ENCODE measurements at places on chromosomes 16 and 17.

GRCh38 chr17:76562734-76563148 is 22.9 kb downstream of the PRCD start:
- peak; percentile 81 for DNase-seq

DNA sequence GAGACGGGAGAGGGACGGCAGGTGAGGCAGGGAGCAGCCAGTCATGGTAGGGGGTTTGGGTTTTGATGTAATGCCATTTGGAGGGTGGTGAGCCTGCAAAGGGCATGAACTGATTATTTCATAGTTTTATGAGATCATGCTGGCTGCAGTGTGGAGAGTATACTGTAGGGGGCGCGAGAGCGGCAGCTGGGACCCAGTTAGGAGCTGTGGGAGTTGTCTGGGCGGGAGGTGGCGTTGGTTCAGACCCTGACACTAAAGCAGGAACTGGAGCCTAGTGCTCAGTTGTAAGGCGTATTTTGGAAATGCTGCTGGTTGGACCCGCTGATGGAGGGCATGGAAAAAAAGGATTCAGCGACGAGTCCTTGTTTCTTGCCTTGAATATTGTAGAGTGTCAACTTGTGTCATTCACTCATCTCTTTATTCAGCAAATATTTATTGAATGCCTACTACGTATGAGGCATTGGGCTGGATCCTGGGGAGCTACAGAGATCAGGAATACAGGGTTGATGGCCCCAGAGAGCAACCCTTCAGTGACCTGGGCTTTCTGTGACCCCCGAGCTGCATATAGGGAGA is 23.7 kb upstream of the KDM8 start:
- no peak for DNase-seq

GRCh38 chr16:67279296-67280089 is at the start of gene PLEKHG4:
PLEKHG4 (plus strand) TSS chr16:67279532; CDS start chr16:67280045, 513 bp downstream.
- DNase-seq, result peak; percentile 50

DNA sequence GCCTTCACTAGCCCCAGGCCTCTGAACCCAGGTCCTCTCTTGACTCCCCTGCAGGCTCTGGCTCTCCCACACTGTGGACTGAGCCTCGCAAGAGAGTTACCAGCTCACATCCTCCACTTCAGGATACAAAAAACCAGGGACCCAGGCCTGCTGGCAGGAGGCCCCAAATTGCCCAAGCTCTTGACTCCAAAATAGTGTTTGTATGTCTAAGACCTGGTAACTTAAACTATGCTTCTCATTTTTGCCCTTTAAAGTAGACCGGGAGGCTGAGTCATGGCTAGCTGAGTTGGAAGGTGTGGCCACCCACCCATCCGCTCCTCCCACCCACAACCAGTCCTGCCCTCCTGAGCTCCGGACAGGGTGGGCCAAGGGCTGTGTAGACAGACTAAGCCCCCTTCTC is 250.0 kb downstream of the SOX9 start:
- DNase-seq, result no peak

GRCh38 chr16:73183611-73184092 is 135.7 kb upstream of the ZFHX3 start:
- peak; percentile 33 for DNase-seq

DNA sequence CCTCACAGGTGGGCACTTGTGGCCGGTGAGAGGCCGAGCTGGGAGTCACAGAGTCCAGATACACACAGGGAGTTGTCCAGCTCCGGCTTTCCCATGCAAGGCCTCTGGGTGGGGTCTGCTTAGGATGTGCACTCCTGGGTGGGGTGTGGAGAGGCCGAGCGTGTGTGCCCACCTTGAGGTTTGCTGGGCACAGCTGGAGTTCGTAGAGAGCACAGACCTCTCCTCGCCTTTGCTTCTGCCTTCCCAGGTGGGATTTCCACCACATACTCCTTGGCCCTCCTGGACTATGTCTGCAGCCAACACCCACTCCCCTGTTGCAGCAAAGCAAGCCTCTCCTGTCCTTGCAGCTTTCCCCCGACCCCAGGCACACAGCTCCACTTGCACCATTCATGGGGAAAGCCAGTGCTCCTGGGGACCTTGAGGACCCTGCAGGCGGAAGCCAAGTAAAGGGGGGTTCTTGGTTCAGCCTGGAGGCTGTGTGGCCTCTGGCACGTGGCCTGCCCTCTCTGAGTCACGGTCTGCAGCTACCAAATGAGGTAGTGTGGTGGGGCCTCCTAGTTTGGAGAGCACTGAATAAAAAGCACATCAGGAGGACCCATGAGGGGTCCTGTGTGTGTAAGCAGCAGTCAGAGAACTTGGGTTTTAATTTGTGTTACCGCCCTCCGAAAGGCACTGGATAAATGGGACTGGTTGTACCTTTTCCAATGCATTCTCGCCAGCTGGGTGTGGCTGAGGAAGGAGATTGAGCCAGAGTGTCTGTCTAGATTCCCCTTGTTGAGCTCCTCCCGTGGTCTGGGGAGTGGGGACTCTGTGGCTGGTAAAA is 31.5 kb downstream of the MPRIP start:
- DNase-seq, result no peak

GRCh38 chr17:50899005-50899460 is 32.9 kb upstream of the TOB1 start:
- no peak for DNase-seq

DNA sequence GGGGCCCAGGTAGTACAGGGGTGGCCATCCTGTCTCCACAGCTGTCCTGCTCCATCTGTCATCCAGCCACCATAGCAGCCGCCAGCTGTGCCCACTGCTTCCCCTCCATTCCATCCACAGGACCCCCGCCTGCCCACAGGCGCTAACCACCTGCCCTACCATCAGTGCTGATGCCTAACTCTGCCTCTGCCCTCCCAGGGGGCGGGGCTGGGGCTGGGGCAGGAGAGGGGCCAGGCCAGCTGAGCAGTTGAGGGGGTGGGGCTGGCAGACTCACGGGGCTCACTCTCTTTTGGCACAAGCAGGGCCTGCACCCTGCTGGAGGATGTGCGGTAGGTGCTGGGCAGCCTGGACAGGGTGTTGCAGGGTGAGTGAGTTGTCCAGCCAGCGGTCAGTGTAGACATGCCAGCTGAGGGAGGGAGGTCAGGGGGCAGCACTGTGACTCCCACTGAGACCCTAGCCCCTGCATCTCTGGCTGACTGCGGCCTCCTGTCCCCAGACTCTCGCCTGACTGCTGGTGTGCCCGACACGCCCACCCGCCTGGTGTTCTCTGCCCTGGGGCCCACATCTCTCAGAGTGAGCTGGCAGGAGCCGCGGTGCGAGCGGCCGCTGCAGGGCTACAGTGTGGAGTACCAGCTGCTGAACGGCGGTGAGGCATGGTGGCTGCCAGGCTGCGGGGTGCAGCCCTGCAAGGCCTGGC is 9.6 kb downstream of the GALK1 start:
- DNase-seq, result no peak

- no peak for DNase-seq
Measured at GRCh38 chr16:30736995-30737793, 11.0 kb upstream of the PHKG2 start.

DNA sequence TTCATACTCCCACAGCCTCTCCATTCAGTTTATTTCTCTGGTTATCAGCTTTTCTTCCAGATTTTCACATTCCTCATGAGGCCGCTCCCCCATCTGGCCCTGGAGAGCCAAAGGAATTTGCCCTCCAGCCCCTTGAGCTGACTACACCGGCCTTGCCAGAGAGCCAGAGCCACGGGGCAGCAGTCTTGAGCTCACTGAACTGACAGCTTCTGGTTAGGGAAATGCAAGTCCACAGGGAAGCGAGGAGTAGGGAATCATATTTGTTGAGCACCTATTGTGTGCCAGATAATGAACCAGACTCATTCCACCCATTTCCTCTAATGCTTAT is 102.4 kb downstream of the ABCC12 start:
- DNase-seq, result no peak

DNA sequence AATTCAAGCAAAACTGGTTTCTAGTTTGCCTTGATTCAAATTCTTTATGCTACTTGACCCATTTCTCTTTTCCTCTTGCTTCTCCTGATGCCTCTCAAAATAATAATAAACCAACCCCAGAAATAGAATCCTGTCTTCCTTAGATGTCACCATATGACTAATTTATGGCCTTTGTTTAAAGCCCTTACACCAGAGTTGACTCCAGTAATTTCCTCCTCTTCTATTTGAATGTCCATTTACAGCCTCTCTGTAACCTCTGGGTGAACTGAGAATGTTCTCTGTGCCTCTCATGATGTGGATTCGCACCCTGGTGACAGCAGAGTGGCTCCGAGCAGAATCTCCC is 31.5 kb downstream of the ZFHX3 start:
- no peak for DNase-seq
